ENCODE measurements at places on chromosomes 12 and 14. TPM values are rescaled to one million over a fixed set of nuclear protein-coding genes. Genes with fewer than 3 reads are reported as not detected.

The TCL1B gene
- total RNA-seq: not detected

The TBX5 gene
- total RNA-seq: not detected

The ASIC1 gene
- total RNA-seq: 8.2 TPM

The SMCO2 gene
- total RNA-seq: not detected

The KIF5A gene
- not detected for total RNA-seq

The DHH gene
- total RNA-seq: 0.21 TPM

The ARHGEF40 gene
- total RNA-seq: 67.3 TPM

The BEST3 gene
- 40.9 TPM for total RNA-seq

The OR4E2 gene
- total RNA-seq: not detected

The CMKLR1 gene
- total RNA-seq: 10.6 TPM

The NRL gene
- 4.5 TPM for total RNA-seq

The CERS5 gene
- total RNA-seq: 21.4 TPM

The FAM181A gene
- total RNA-seq: not detected

The MED13L gene
- 80.2 TPM for total RNA-seq
